Stimulated activated CD8-positive, alpha-beta memory T cell treated with anti-CD3 and anti-CD28 coated beads, Interleukin-15, amount 100 ng/mL, for 24 hours (primary cell): ENCODE measurements at places on chromosomes 2 and 18.

- no peak for DNase-seq
These were observed 124.3 kb downstream of the RBMS1 start for GRCh38 chr2:160368988-160369930.

- DNase-seq: no peak
These were observed 242.3 kb upstream of the PXDN start for GRCh38 chr2:1986598-1986997.

DNA sequence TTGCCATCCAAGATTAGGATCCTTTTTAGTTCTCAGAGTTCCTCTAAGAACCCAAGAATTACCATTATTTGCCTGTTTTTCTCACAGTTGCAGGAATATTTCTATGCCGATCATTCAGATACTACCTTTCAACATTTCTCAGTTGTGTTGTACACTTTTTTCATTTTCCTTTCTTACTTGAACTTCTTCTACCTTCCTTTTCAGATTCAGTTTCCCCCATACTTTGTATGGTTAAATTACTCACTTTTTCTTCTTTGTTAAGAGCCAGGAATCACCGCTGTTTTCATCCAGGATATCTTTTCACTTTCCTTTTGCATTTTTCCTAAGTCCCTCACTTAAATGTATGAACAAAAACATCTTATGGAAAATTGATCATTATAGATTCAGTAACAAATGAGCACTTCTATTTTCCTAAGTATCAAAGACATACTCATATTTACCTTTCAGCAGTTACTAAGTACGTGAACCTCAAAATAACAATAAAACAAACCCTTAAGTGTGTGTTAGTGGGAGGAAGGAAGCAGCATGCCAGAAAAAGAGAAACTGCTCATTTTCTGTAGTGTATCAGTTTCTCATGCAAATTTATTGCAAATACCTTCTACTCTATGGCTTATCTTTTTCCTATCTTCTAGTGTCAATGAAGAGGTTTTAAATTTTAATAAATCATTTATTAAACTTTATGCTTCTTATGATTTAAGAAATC lies 64.3 kb upstream of the STAT1 start:
- DNase-seq: no peak

GRCh38 chr2:16726147-16726546 lies 60.5 kb upstream of the CYRIA start:
- DNase-seq: no peak

GRCh38 chr2:205771666-205772065 lies 89.4 kb downstream of the NRP2 start:
- no peak for DNase-seq

GRCh38 chr18:56322406-56322805 lies 316.0 kb downstream of the TXNL1 start:
- DNase-seq: no peak

GRCh38 chr2:119599384-119599783 lies 55.1 kb downstream of the CFAP221 start:
- no peak for DNase-seq

DNA sequence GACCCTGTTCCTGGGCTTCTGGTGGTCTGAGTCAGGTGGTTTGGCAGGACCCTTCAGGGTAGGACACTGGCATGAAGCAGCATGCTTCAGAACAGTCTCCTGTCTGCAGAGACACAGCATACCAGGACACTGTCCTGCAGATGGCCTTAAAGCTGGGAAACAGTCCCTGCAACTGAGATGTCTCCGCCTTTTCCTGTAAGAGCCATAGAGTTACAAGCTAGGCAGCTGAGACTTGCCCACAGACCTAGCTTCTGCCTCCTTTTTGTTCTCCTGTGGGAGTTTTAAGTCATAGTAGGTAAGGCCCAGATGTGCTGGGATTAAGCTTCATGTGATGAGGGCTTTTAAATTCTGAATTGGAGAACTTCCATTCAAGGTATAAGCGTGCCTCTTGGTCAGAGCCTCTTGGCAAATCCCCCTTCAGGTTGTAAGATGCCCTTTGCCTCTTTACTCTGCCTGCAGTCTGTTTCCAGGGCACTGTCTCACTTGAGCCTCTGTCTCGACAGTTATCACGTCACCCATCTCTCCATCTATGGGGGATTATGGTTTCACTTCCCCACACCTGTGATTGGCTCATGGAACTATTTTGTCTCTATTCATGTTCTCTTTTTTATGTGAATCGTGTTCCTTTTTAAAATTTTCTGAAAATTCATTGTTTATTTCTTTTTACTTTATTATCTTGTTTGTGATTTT lies 51.8 kb downstream of the COA5 start:
- no peak for DNase-seq

GRCh38 chr2:95043300-95044093 lies 18.0 kb downstream of the MAL start:
- no peak for DNase-seq

- DNase-seq: no peak
These were observed 980.8 kb downstream of the TSN start for GRCh38 chr2:122736279-122736678.

DNA sequence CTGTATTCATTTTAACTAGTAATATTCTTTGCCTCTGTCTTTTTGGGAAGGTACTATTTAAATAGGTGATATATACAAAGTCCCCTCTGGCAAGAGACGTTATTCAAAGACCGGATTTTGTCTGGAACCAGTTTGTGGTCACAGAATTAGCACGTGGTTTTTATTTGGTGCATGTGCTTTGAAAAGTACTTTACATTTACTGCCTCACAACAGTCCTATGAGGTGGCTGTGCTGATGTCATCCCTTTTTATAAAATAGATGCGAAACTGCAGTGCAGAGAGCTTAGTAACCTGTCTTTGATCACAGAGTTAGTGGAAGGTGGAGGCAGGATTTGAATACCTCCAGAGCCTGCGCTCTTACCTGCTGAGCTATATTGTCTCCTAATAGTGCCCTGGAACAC lies 4.0 kb downstream of the LPIN1 start:
- no peak for DNase-seq

- DNase-seq: no peak
These were observed 163.6 kb downstream of the PRKCE start for GRCh38 chr2:45814951-45815621.

DNA sequence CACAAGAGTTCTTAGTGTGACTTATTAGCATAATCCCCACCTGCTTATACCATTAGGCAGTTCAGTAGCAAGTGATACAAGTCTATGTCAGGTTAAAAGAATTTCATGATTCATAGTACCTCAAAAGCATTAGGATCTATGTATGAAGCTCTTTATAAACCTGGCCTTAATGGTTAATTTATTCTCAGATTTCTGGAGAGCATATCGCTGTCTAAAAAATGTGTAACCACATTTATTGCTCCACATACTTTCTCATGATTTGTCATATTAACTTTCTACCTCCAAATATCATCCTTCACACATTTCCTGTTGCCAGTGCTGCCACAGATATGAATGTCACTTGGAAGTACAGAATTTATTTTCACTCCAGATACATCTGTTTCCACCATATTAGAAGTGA lies 332.8 kb upstream of the MAP2 start:
- DNase-seq: no peak

DNA sequence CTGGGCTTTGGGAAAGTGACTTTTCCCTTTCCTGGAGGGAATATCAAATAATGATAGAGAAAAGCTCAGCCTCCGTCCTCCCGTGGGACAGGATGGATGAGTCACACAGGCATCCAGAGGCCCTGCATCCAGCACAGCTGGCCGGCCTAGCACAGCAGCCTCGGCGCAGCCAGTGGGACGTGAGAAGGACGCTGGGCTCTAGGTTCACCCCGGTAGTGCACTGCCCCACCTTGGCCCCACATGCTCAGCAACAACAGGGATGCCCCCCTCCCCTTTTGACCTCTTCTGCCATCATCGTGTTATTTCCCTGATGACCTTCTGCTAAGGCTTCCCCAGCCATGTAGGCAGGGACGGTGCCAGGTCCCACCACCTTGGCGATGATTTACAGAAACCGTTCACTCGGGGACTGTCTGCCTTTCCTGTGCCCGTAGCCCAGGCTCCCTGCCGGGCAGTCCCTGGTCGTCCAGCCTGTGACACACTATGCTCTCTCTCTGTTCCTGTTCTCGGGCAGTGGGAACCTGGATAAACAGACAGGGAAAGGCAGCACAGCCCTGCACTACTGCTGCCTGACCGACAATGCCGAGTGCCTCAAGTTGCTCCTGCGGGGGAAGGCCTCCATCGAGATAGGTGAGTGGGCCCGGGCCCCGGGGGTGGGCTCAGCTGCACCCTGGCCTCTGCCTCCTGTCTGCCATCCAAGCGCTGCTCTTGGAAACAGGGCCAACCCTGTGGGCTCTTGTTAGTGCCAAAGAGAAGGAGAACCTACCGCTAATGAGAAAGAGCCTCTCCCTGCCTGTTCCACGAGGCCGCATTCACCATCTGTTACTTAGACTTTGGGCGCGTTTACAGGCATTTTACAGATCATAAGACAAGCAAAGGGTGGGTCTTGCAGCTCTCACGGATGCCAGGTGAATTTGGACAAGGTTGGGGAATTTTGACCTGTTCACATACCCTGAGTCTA lies 44.6 kb downstream of the ITGB1BP1 start:
- DNase-seq: no peak

- DNase-seq: no peak
These were observed 328.4 kb downstream of the CDH7 start for GRCh38 chr18:66078925-66079800.

GRCh38 chr2:230969659-230970015 lies 26.3 kb upstream of the SPATA3 start:
- no peak for DNase-seq

DNA sequence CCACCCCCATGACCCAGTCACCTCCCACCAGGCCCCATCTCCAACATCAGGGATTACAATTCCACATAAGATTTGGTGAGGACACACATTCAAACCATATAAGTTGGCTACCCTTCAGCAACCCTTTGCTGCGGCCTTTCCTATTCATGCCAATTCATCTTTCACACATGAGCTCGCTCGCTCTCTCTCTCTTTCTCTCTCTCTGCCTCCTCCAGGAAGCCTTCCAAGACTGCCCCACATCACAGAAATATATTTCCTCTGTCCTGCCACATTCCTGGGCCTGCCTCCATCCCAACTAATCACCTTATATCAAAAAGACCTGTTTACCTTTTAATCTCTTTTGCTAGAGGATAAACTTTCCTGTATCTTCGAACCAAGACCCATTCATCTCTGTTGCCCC lies 188.9 kb downstream of the TTC32 start:
- DNase-seq: no peak

GRCh38 chr2:177029501-177029900 lies 183.1 kb upstream of the HNRNPA3 start:
- no peak for DNase-seq

DNA sequence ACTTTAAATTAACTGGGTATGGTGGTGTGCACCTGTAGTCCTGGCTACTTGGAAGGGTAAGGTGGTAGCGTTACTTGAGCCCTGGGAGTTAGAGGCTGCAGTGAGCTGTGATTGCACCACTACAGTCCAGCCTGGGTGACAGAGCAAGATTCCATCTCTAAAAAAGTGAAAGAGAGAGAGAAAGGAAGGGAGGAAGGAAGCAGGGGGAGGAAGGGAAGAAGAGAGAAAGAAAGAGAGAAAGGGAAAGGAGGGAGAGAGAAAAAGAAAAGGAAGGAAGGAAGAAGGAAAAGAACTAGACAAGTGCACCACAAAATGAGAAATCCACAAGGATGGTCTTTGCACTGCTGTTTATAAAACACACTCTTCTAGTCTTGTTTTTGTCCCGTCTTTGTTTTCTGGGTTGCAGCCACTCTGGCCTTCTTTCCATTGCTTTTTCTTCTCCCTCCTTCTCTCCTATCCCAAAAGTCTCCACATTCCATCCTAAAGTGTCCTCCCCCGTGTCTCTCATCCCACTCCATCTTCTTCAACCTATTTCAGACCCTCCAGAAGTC lies 32.0 kb downstream of the PKDCC start:
- no peak for DNase-seq

DNA sequence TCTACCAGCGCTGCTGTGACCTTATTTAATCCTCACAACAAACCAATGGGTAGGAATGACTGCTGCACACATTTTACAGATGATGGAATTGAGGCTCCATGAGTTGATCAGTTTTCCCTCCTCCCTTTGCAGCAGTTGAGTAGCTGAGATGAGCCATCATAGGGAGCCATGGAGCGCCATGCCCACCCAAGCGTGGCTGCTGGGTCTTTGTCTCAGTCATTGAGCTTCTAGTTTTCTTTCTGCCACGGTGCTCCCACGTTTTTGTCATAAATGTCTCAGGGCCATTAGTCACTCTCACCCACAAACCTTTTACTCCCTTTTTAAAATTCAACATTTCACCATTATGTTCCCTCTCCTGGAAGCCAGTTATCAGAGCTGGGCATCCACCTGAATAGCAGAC lies 45.8 kb downstream of the TMEM17 start:
- DNase-seq: no peak

GRCh38 chr18:6879508-6880195 lies 150.1 kb downstream of the ARHGAP28 start:
- DNase-seq: no peak

DNA sequence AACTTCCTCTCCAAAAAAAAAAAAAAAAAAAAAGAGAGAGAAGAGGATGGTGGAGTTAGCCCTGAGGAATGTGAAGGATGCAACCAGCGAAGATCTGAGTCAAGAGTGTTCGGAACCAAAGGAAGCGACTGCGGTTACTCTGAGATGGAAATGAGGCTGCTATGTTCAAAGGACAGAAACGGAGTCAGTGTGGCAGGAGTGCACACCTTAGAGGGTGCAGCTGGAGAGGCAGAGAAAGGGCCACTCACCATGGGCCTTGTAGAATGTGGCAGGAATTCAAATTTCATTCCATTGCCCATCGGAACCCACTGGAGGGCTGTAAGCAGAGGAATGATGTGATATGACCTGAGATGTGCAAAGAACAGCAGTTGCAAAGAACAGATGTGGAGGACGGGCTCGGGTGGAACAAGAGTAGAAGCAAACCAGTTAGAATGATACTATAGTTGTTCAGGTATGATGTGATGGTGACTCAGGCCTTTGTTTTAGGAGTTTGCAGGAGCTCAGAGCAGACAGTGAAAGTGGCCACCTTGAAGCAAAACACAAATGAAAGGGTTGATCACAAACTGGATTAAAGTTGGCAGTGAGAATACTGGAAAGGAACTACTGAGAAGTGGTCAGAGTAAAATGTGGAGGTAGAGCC lies 22.6 kb downstream of the ITGA6 start:
- no peak for DNase-seq

GRCh38 chr2:55224761-55225261 lies 7.3 kb downstream of the CLHC1 start:
- DNase-seq: no peak

- no peak for DNase-seq
These were observed 192.0 kb upstream of the HNRNPA3 start for GRCh38 chr2:177020524-177021119.

DNA sequence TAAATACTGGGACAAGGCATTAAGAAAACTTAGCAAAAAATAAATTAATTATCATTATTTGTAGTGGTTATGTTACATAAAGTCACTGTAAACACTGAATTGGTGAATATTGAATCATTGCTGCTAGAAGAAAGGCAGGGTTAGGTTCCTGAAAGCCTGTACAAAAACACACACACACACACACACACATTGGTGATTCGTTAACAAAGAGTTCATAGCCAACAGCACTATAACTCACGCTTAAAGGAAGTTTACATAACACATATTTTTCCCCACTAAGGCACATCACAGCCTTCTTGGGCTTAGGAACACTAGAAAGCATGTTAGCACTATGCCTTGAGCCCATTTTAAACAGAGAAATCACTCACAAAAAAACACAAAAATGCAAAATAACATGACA lies 690.0 kb upstream of the PIK3C3 start:
- no peak for DNase-seq
